ENCODE measurements at places on chromosomes 7 and 10.

GRCh38 chr7:66279912-66280311 is 74.8 kb downstream of the TPST1 start:
- DNase-seq, result no peak

DNA sequence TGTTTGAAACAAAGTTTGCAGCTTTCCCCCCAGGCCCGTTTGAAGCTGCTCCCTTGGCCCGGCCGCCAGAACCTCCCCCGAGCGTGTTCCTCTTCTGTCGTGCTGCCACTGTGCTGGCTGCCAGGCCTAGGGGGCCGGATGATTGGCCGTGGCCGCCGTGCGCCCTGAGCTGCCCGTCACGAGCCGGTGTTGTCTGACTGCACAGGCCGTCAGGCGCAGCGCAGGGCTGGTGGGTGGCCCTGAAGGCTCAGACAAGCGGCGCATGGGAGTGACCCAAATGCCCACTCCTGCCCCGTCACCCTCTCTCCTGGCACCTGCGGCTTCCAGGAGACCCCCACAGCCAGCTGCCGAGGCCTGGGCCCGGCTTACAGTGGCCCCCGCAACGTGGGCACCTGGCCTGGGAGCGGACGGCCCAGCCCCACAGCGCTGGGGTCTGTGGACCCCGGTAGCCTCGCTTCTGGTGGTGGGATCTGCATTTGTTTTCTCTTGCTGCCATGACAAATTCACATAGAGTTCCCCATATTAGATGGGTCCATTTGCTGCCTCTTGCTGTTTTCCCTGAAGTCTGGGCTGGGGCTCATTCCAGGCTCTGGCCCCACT is 13.1 kb downstream of the JAKMIP3 start:
- no peak for DNase-seq

- no peak for DNase-seq
These were observed 119.4 kb downstream of the RAB11FIP2 start for GRCh38 chr10:117927332-117927731.

GRCh38 chr10:51079331-51079730 is 5.0 kb downstream of the PRKG1 start:
- no peak for DNase-seq

- no peak for DNase-seq
These were observed 323.4 kb upstream of the SEMA3D start for GRCh38 chr7:85510287-85510686.

Data from HTR-8/SVneo (cell line).